Fibroblast of mammary gland (primary cell): ENCODE measurements at places on chromosomes 5 and 9.

DNA sequence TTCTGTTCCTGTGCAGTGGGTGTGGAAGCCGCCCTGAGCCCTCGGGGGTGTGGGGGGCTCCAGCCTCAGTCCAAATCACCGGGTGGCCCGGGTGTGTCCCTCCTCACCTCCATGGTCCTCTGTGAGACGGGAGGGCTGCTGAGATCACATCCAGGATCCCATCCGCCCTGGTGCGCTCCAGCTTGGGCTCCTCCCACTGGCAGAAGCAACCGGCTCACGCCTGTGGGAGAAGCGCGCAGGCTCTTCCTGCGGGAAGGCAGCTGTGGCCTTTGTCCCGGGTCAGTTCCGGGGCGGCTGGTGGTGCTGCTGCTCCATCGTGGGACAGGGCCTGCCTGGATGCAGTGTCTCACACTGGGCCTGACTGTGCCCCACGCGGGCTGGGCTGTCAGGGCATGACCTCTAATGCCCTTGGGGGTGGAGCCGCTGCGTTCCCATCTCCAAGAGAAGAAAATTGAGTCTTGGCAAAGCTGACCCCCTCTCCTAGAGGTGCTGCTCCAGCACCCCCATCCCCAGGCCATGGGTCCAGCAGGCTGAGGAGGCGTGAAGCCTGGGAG is 18.5 kb downstream of the OLFM1 start:
- DNase-seq: no peak

GRCh38 chr9:13175732-13176131 is 103.8 kb downstream of the MPDZ start:
- DNase-seq: peak; percentile 4

GRCh38 chr5:172335721-172336120 is 52.2 kb upstream of the UBTD2 start:
- DNase-seq: no peak

GRCh38 chr9:95373782-95374487 is 56.4 kb upstream of the FANCC start:
- DNase-seq: no peak

DNA sequence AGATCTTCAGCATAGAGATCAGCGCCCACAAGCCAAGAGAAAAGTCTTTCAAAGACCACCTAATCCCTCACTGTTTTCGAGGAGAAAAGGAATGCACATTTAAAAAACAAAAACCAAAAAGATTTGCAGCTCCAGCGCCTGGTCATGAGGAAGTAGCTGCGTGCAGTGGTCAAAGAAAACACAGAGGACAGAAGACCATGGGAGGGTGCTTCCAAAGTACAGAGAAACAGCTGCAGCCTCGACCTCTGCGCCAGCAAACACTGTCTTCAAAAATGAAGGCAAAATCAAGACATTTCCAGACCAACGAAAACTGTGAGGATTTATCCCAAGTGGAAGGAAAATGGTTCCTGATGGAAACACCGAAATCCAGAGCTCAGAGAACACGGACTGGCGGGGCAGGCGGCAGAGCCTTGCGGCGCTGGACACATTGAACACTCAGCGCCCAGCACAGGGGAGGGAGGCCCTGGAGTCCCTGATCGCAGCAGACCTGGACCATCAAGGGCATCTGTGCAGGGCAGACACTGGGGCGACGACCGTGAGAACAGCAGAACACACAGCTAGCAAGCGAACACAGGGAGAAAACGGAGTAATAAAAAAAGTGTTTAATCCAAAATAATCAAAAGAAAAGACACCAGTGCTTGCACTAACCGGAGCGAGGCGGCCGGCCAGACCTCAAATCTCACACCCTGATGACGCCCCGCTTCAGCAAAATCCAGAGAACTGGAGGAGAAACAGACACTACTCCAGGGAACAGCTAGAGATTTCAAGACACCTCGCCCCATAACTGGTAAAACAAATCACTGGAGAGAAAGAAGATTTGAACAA is 12.6 kb upstream of the SLC12A7 start:
- no peak for DNase-seq

DNA sequence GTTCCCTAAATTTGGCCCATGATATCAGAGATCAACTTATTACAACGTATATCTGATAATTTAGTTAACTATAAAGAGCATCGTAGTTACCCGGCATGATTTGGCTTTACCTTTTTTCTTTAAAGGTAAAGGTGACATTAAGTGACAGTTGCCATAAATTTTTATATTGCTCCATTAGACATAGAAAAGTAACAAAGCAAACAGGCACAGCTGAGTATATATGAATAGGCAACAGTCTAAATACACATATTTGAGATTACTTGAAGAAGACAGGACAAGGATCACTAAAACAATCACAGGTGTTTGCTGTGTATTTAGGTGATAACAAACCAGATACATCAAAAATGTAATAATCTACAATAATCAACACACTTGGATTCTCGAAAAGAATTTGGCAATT is 34.8 kb downstream of the RFX3 start:
- no peak for DNase-seq
